RPMI7951 (cell line): ENCODE measurements at places on chromosomes 6 and 20. TPM values are rescaled to one million over a fixed set of nuclear protein-coding genes. Genes with fewer than 3 reads are reported as not detected.

DNA sequence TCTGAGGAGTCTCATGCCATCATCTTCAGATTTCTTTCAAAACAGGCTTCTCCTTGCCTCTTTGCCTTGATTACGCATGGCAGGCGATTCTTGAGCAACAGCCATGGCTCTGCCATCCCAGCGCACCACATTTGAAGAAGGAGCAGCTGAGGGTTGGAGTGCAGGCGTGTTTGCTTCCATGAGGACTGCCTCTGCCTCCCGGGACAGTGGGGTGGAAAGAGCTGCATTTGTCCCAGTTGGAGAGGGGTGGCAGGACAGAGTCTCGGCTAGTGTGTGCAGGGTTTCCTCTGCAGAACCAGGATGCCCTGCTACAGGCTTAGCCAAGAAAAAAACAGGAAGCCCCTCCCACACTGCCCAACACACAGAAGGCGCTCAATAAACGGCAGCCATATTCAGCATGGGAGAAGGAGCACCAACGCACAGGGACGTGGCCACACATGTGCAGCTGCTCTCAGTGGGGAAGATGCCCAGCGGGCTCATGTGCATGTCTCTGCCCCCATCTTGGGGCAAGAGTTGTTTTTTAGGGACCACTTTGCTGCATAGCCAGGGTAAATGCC, 36.6 kb downstream of the IRF4 start:
- DNase-seq, result no peak

GRCh38 chr6:36912586-36912985, 26.8 kb downstream of the C6orf89 start:
- DNase-seq, result peak; percentile 93

DNA sequence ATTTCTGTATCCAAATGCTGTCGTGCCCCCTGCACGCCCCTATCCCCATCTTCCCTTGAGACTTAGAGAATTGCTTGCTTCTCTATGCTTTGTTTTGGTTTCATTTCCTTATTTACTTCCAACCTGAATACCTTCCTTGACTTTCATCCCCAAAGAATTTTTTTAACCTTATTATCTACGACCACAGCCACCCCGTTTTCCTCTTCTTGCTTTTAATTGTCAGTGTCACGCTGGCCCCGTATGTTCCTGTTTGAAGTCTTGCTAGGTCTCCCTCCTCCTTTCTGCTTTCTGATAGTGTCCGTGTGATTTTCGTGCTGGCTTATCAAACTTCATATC, 40.1 kb downstream of the RNF217 start:
- DNase-seq, result no peak

DNA sequence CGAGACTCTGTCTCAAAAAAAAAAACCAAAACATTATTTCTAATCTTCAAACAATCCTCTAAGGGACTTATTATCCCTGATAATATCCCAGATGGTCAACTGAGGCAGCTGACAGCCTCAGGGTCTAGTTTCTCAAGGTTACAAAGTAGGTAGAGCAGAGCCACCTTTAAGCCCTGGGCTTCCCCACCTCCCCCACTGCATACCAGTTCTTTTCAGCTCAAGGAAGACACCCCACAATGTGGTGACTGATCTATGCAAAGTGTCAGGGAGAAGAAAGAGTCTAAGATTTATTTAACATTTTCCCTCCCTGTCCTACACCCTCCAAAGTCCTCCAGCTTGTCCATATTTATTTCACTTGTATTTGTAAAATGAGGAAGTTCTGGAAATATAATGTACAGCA, 60.5 kb upstream of the VGLL2 start:
- DNase-seq, result no peak

- DNase-seq, result no peak
Measured at GRCh38 chr6:151309619-151310018, 69.9 kb downstream of the AKAP12 start.

DNA sequence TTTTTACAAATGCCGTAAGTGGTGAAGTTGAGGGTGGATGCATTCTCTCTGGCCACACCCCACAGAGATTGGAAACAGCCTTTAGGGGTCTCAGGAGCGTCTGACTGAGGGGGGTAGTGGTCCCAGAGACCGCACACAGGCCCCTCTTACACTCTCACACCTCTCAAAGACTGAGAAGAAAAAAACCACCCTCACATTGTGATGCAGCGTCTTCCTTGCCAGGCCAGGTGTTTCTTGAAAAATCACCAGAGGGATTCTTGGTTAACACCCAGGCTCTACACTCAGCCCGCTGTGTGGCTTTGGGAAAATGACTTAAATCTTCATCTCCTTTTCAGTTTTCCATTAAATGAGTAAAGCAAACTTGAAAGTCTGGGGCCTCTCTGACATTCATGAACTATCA, 115.8 kb upstream of the SPTLC3 start:
- DNase-seq, result no peak

GRCh38 chr6:80227545-80228105, 121.2 kb downstream of the BCKDHB start:
- DNase-seq, result no peak

GRCh38 chr20:1536893-1537730, 20.4 kb downstream of the SIRPD start:
- no peak for DNase-seq

DNA sequence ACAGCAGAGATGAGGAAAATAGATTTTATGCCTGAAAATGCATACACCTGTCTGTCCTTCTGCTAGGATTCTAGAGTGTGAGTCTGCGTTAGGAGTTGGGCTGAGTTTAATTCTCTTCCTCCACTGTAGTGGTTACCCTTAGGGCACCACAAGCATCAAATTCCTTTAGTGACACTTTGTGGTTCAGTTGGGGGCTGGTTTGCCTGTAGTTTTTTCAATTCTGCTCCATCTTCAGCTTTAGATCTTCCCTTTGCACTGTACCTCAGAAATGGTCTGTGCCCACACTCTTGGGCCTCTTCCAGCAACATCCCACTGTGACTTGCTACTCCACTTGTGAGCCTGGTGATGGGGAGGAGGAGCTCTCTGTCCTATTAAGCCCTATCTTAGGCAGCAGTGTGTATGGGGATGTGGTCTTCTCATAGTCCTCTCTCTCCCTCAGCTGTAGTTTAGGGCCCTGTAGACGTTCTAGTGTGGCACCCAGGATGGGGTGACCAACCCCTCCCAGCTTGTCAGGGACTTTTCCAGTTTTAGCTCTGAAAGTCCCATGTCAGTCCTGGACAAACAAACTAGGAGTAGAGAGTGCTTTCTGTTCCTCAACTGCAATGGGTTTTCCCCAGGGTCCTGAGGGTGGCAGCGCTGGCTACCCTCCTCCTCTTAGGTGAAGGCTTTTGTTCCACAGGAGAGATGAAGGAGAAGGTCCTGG, 19.7 kb upstream of the OGFRL1 start:
- peak; percentile 80 for DNase-seq

DNA sequence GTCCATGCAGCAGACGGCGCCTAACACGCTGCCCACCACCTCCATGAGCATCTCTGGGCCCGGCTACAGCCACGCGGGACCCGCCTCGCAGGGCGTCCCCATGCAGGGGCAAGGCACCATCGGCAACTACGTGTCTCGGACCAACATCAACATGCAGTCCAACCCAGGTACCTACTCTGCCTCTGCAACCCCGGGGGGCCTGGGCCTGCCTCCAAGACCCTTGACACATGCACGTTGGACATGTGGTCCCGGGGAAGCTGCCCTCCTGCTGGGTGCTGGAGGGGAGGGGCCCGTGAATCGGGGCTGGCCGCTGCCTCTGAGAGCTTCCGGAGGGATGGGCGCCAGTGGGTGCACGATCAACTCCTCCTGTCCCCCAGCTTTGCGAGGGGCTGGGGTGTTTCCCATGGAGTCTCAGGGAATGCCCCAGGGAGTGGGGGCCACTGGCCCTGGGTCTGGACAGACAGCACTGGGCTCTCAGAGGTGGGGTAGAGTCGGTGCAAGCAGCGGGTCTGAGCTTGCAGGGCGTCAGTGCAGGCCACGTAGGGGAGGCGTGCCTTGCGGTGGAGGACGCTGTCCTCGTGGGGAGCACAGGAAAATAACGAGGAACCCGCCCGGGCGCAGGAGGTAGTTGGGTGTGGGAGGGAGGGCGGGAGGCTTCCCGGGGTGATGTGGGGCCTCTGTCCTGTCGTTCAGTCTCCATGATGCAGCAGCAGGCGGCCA, 19.4 kb downstream of the SS18L1 start:
- DNase-seq, result no peak

DNA sequence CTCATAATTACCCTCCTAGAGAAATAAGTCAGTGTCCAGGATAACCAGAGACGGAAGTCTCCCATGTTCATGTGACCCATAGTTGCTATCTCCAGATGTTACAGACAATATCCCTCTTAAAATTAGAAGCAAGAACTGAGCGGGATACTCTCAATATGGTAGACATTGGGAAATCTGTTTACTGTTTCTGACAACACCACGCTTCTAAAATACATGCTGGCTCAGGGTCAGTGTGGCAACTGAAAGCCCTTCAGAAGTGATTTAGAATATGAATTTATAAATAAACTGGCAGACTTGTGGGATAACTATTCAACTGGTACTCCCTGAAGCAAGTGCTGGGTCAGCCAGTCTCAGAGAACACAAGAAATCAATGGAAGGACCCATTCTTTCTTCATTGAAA, 108.6 kb downstream of the TASP1 start:
- DNase-seq, result no peak

DNA sequence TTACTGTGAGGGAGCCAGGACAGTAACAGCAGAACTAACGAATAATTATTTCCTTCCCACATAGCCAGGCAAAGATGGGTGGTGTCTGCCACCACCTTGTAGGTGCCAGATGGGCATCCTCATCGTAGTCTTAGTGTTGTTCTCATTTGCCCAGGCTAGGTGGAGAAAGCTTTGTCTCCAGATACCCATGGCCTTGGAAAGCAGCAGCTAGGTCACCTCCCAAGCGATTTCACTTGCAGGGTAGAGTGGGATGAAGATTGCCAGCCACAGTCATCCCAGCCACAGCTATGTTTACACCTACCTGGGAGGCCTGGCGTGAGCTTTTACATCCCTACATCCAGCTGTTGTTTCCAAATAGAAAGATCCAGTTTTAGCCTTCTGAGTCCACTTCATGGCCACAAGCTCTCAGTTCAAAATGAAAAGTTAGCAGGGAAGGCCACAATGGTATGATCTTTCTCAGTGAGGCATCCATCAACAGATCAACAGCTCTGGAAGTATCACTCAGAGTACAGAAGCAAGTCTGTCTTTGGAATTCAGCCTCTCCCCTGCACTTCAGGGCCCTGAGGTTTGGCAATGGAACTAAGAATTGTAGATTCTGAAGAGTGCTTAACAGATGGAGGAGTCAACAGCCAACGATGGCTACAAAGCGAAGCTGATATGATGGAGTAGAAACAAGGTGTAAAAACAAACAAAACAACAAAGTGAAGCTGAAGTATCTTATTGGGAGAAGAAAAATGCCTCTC, 11.0 kb upstream of the SNRPC start:
- DNase-seq, result no peak

GRCh38 chr6:68649669-68650068, 14.6 kb downstream of the ADGRB3 start:
- no peak for DNase-seq

DNA sequence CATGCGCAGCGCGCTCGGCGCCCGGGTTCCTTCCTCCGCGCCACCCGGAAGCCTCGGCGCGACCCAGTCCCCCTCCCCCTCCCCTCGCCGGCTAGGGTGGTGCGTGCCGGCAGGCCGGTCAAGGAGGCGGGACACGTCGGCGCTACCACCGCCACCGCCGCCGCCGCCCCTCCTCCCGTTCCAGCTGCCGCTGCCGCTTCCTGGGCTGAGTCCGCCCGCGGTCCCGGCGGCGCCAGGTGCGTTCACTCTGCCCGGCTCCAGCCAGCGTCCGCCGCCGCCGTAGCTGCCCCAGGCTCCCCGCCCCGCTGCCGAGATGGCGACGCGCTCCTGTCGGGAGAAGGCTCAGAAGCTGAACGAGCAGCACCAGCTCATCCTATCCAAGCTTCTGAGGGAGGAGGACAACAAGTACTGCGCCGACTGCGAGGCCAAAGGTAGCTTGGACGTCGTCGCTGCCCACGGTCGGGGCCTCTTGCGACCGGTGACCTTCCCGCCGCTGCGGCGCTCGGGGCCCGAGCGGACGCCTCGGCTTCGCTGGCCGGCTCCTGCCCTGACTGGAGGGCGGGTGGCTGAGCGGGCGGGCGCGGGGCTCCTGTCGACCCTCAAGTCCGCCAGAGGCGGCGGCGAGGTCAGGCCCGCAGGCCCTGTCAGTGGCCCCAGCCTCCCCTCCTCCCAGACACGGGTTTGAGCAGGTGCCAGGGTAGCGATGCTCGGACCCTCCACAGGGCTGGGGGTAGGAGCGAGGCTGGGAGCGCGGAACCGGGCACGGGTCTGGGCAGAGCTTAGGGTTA, at the start of gene SMAP1:
Gene SMAP1 (plus strand): TSS at position 173 of the 788 bp plus-strand sequence. CDS start 141 bp downstream, at position 314.
- DNase-seq, result peak; percentile 88

- DNase-seq, result no peak
Measured at GRCh38 chr20:13790708-13791107, 5.9 kb downstream of the NDUFAF5 start.

- no peak for DNase-seq
Measured at GRCh38 chr6:31538805-31539400, 2.9 kb downstream of the DDX39B start.

GRCh38 chr6:158697811-158698210, 48.0 kb downstream of the SYTL3 start:
- peak; percentile 49 for DNase-seq

DNA sequence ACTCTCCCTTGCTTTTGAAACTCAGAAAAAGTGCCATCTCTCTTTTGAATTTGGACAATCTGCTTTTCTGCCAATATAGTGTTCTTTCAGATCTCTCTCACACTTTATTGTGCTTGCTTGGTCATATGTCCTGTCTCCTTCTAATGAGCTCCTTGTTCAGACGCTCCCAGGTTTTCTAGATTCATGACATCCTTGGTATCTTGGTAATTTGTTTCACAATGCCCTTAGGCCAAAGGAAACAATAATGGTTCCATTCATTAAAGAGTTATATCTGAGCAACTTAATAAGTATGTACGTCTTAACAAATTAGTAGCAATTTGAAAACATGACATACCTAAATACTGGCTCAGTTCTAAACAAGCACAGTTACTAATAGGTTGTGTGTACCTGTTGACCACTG, 293.4 kb upstream of the SPTLC3 start:
- no peak for DNase-seq

GRCh38 chr20:3203315-3204123, 963 bp downstream of the DDRGK1 start:
- peak; percentile 37 for DNase-seq

- peak; percentile 78 for DNase-seq
Measured at GRCh38 chr6:30322527-30323501, 3.9 kb upstream of the TRIM39 start.

DNA sequence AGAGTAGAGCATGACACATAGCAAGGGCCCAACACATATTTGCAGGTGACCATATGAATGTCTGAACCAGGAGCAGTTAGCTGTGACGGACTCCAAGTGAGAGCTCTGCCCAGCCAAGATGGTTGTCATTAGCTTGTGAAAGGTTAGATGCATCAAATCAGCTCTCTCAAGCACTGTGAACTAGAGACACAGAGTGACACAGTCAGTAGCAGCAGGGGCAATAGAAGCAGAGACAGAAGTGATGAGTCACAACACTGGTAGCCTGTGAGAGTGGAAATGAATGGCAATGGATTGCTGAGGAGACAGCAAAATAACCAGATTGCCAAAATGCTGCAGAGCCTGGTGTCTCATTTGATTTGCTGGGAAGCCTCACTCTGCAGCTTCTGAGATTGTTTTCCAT, 558.9 kb downstream of the PKHD1 start:
- peak; percentile 0 for DNase-seq

- peak; percentile 85 for DNase-seq
Measured at GRCh38 chr20:48064929-48065328, 279.6 kb upstream of the SULF2 start.

SYNCRIP gene
- 74.5 and 80.5 TPM in 2 replicates for total RNA-seq

ERVFRD-1 gene
- total RNA-seq, result not detected in 2 replicates

CYP24A1 gene
- total RNA-seq, result 1.1 and 1.5 TPM in 2 replicates

GJA1 gene
- 15.2 and 20.7 TPM in 2 replicates for total RNA-seq

NKAIN2 gene
- total RNA-seq, result not detected in 2 replicates

MROH8 gene
- 0.10 and 1.3 TPM in 2 replicates for total RNA-seq

FOXQ1 gene
- not detected in 2 replicates for total RNA-seq

C6orf58 gene
- total RNA-seq, result not detected in 2 replicates

IMPG1 gene
- total RNA-seq, result not detected in 2 replicates

ZNF311 gene
- total RNA-seq, result 1.1 and 2.4 TPM in 2 replicates

MACROD2 gene
- total RNA-seq, result 0.20 and 0.24 TPM in 2 replicates
